ENCODE measurements at places on chromosomes 13 and 19.

DNA sequence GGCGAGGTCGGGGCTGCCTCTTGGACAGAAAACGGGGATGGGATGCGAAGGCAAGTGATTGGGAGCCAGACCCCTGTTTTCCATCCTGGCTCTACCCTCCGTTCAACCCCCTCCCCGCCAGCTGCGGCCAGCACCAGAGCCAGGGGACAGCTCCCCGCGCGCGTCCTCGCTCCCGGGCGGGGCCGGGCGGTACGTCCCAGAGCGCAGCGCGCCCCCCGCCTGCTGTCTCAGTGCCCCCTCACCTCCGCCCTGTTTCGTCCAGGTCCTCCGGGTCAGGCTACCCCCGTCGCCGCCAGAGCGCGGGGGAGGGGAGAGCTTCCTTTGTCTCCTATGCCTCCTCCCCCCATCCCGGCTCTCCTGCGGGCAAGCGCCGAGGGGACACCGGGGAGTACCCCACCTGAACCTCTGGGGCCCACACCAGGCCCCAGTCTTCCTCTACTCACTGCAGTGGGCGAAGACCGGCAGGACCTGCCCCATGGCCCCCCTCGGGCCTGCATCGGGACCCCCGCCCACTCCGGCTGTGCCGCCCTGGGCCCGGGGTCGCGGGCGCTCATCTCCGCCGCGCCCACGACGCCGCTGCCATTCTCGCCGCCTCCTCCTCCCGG lies 396 bp downstream of the RTN2 start:
- peak; percentile 54 for DNase-seq

DNA sequence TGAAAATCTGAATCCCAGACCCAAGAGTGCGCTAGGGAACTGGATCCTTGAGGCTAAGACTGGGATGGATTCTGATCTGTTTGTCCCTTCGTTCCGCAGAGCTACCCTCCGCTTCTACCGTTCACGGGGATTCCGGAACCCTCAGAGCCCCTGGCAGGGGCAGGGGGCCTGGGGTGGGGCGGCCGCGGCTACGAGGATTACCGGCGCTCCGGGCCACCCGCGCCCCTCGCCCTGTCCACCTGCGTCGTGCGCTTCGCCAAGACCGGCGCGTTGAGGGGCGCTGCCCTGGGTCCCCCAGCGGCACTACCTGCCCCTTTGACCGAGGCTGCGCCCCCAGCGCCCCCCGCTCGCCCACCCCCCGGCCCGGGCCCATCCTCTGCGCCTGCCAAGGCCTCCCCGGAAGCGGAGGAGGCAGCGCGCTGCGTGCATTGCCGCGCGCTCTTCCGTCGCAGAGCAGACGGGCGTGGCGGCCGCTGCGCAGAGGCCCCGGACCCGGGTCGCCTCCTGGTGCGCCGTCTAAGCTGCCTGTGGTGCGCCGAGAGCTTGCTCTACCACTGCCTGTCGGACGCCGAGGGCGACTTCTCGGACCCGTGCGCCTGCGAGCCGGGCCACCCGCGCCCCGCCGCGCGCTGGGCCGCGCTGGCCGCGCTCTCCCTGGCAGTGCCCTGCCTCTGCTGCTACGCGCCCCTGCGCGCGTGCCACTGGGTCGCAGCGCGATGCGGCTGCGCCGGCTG lies 7.1 kb downstream of the SPRED3 start:
- DNase-seq, result peak; percentile 62

GRCh38 chr13:60331249-60332012 lies 65.6 kb upstream of the TDRD3 start:
- no peak for DNase-seq

GRCh38 chr19:49368711-49369358 lies 5.2 kb downstream of the DKKL1 start:
- no peak for DNase-seq

DNA sequence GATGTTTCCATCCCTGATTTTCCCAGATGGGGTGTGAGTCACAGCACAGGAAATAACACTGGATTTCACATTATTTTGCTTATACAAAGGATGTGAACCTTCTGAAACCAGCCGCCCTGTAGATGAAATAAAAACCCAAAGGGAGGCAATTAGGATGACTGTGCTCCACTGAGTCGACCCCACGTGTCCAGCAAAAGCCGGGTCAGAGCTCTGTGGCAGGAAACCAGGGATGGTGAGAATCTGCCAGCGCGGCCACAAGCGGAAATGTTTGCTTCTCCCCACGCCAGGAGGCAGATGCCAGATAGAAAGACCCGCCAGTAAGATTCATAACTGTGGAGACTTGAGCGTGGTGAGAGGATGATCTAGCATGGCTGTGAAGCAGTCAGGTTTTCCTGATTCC lies 764.4 kb downstream of the LIG4 start:
- DNase-seq, result no peak

DNA sequence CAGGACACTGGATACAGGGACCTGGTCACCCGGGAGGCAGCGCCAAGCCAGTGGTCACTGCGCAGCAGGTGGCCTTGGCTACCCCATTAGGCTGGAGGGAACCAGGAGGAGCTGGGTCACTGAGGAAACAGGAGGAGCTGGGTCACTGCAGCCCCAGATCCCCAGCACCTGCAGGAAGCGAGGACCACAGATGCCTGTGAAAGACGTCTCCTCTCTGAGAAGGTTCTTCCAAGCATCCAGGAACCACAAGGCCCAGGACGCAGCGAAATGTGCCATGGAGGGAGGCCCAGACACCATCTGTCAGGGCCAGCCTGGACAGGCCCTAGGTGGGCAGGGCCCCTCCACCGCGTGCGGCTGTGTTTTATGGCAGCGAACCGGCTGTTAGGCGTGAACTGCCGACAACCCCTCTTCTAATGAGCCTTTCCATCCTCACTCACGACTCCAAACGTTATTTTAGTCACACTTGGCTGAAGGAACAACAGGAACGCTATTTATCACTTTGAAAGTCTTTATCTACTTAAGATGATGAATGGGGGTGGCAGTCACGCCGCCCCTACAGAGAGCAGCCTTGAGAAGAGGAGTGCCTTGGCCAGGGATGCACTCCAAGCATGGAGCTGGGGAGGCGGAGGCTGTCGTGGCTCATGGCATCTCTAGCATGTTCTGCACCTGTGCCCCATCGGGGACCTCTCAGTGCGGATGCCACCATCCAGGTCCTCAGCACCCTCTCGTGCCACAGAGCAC lies 53.3 kb downstream of the CEBPG start:
- no peak for DNase-seq

GRCh38 chr13:36919833-36920615 lies at the start of gene SMAD9:
Gene SMAD9, minus strand, starts transcription at chr13:36920238. Its CDS starts 40,549 bp downstream, at chr13:36879689.
- peak; percentile 16 for DNase-seq

GRCh38 chr19:15671891-15672579 lies 852 bp upstream of the CYP4F12 start:
- DNase-seq, result no peak

DNA sequence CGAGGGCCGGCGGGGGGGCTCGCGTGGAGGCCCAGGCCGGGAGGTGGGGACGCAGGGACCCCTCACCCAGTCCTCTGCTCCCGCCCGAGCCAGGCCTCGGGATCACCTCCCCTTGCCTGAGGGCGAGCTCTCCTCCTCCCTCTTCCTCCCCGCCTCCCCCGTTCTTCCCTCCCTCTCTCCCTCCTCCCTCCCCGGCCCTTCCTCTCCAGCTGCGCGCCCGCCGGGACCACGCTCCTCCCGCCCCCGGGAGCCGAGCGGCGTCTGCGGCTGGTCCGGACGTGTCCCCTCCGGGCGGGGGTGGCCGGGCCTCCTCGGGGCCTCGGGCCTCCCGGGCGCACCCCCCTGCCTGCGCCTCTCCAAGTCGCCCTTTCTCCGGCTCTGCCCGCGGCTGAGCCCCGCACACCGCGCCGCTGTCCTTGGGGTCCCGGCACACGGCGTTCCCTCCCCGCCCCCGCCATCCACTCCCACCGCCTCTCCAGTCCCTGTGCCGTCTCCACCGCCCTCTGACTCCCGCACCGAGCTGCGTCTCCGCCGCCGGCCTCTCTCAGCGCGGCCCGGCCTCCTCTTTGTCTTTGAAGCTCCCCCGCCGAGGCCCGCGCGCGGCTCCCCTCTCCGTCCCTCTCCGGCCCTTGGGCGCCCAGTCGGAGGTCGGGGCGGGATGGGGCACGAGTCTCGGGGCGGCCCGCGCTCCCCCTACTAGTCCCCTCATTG lies 5.7 kb downstream of the SOX1 start:
- no peak for DNase-seq

DNA sequence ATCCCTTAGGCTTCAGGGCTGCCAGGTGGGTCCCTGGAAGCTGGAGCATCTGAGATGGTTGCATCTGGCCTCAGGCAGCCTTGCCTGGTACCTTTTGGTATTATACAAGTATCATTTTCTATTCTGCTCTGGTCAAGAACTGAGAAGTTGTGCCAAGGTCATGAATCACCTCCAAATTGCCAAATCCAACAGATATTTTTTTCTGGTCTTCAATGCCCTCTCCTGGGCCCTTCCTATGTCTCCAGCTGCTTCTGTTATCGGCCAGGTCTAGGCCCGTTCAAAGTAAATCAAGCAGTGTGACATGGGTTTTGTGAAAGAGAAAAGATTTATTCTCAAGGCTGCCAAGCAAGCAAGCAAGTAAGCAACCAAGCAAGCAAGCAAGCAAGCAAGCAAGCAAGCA lies 271.1 kb upstream of the MAB21L1 start:
- DNase-seq, result no peak

DNA sequence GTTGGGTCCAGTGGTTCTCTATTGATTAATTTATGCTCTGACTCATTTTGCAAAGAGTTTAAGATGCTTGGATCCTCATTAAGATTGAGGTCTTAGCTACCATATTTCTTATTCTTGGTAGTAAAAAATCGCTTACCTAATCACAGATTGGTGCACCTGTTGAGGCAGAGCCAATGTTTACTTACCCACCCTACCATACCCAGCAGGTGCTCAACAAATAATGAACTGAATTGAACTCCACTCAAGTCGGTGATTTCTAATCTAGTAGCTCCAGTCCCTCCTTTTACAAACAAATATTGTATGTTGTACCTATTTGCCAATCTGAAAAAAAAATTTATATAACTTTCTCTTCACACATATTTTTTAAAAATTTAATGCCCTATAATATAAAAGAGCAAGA lies 361.0 kb downstream of the FGF14 start:
- no peak for DNase-seq

DNA sequence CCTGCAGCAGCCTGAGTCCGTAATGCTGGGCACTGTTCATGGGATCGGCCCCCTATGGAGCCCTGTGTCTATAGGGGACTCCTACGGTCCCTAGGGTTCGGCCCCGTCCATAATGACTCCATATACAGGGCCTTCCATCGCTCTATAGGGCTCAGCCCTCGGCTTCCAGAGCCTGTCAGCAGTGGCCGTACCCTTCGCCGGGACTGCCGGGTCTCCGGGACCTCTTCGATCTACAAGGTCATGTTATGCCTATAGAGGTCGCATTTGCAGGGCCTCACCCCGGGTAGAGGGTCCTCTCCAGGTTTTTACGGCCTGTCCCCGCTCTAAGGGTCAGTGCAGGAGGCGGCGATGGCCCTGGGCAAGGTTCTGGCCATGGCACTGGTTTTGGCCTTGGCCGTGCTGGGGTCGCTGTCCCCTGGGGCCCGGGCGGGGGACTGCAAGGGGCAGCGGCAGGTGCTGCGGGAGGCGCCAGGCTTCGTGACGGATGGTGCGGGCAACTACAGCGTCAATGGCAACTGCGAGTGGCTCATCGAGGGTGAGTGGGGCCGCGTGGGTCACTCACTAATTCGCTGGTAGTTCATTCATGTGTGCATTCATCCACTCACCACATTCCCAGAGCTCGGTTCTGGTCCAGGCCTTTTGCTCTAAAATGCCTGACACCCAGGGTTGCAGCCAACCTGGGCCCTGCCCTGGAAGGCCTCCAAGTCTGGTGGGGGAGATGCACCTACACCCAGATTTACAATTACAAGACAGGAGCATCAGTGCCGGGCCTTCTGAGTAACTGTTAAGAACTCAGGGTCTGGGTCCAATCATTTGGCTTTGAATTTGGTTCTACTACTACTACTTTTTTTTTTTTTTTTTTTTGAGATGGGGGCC lies 699 bp downstream of the MEGF8 start:
- peak; percentile 26 for DNase-seq

GRCh38 chr13:95624020-95624419 lies 20.5 kb downstream of the DZIP1 start:
- no peak for DNase-seq

DNA sequence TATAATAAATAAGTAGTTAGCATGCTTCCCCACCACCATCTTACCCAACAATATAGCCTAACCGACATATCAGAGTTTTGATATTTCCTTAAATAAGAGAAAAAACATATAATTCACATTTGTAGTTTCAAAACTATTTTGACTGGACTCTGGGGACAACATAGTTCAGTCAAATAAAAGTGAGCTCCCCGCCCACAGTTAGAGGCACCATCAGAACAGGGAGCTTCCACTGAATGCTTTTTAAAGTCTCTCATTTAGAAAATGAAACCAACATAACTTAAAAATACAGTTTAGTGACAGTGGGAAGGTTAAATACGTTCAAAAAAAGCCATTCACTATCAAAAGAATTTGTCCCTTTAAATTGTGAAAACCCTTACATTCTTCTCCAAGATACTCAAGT lies 92.8 kb downstream of the EPSTI1 start:
- DNase-seq, result no peak

DNA sequence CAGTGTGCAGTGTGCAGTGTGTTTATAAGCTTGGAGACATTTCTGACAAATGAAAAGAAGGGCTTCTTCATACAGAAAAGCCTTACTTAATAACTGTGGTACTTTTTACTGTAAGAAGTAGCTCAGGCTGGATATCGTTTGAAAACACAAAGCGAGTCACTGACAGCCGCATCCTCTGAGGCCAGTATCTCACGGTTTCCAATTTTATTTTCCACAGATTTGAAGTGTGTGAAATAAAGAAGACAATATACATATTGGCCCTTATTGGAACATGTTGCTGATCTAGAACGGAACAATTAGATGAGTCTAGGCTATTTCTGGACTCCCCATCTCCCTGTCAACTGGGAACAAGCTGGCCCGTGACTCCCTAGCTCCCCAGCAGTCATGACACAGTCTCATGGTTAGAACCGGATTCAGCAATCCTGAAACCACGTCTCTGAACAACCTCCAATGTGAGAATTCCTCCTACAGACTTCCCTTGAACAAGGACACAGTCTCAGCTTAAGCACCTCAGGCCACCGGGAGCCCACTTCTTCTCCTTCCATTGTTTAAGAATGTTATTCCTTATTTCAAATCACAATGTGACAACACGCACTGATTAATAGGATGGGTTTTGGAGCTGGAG lies 484.5 kb downstream of the COG6 start:
- no peak for DNase-seq

GRCh38 chr13:86425170-86425815 lies 626.1 kb upstream of the SLITRK6 start:
- no peak for DNase-seq

GRCh38 chr19:33398361-33399060 lies 25.0 kb downstream of the CEBPG start:
- DNase-seq, result no peak
